ENCODE measurements at places on chromosomes 2 and 18.

- DNase-seq = no peak
These were observed 69.8 kb upstream of the FHL2 start for GRCh38 chr2:105468582-105469042.

GRCh38 chr18:79517341-79517740 lies 121.6 kb downstream of the NFATC1 start:
- no peak for DNase-seq

- no peak for DNase-seq
These were observed 26.3 kb upstream of the NPC1 start for GRCh38 chr18:23612434-23613090.

GRCh38 chr2:232438951-232439757 lies 16.8 kb upstream of the ALPI start:
- no peak for DNase-seq

DNA sequence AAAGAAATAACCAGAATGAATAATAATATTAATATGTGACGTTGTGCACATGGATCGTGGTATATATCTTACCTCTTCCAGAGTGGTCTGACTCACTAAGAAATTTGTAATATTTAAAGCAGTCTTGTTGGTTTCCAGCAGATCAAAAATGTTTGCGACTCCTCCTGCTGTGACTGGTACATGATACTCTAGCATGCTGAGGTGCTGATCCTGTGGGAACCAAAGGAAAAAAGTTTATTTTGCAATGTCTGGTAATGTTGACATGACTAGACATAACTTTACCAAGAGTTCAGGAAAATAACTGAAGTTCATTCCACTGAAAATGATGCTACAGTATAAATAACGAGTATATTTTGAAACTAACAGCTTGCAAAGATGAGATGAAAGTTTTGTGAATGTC lies 124.5 kb upstream of the BARD1 start:
- DNase-seq = no peak

- no peak for DNase-seq
These were observed 154.4 kb upstream of the PXDN start for GRCh38 chr2:1898461-1899395.

GRCh38 chr18:9705183-9705829 lies 2.8 kb upstream of the RAB31 start:
- no peak for DNase-seq

- no peak for DNase-seq
These were observed 479.3 kb downstream of the CPS1 start for GRCh38 chr2:211035548-211036185.

Measured in GM10248 (cell line).